Fibroblast of mammary gland (primary cell): ENCODE measurements at places on chromosomes 7 and 10.

DNA sequence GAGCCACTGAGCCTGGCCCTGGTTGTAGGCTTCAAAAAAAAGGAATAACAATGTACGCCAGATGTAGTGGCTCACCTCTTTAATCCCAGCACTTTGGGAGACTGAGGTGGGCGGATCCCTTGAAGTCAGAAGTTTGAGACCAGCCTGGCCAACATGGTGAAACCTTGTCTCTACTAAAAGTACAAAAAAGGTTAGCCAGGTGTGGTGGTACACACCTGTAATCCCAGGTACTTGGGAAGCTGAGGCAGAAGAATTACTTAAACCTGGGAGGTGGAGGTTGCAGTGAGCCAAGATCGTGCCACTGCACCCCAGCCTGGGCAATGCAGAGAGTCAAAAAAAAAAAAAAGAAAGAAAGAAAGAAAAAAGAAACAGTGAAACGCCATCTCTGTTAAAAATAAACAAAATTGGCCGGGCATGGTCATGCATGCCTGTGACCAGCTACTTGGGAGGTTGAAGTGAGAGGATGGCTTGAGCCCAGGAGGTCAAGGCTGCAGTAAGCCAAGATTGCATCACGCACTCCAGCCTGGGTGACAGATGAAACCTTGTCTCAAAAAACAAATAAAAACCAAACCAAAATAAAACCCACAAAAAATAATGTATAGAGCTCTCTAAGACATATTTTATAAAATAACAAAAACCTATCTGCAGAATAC lies 4.7 kb upstream of the KLHDC10 start:
- DNase-seq: peak; percentile 54

DNA sequence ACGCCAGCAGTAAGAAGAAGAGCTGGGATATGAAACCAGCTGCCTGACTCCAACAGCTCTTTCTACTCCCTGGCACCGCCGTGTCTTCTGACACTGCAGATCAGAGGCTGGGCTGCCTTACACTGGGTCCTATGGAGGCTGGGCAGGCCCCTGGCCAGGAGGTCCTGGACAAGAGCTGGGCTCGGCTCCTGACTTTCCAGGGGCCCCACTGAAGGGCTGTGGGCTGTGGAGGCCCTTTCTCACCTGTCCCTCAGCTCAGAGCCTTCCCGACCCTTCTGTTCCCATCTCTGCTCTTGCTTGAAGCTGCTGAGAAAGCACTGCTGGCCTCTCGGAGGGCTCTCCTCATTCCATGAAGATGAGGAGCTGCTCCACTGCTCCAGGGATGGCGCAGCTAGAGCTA lies 85.9 kb upstream of the UNC5B start:
- no peak for DNase-seq

- DNase-seq: no peak
Measured at GRCh38 chr7:22653951-22654350, 73.0 kb upstream of the IL6 start.

DNA sequence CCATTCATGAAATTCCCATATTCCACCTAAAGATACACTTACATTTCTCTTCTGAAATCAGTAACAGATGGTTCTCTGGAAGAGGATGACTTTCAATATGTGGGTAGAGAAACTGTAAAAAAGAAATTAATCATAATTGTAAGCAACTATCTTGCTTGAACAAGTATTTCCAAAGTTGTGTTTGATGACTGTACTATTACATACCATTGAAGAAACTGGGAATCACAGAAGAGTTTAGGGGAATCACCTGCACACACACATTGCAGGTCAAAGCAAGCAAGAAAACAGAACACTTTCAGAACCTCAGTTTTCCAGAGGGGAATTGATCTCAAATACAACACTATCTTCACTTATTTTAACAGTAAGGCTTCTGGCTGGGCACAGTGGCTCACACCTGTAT lies 33.6 kb downstream of the GSAP start:
- DNase-seq: no peak

DNA sequence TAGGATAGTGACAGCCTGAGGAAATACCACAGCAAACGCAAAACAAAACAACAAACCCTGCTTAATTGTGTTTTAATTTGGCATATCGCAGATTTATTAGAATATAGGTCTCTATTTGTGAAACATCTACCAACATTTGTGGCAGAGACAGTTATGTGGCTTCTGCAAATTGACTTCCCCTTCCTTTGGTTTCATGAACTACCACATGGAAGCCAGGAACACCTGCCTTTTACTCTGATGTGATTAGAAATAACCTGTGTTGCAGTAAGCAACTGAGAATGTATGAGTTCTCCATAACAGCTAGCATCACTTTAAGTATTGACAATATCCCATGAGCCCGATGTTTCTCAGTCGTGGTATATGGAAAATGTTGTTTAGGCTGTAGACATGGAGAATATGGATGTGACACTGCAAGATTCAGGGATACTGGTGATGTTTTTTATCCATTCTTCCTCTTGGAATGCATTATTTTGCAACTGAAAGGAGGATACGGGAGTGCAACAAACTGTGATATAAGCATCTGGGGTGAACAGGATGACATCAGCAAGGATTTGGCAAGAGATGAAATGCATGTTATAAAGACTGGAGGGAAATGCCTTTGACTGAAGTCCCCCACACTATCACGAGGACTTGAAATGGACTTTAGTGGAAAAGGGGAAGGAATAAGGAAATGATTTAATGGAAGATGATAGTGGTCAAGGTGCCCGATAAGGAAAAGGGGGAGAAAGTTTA lies 95.9 kb downstream of the CUBN start:
- DNase-seq: peak; percentile 72

- no peak for DNase-seq
Measured at GRCh38 chr10:115998301-115998700, 274.7 kb downstream of the GFRA1 start.

DNA sequence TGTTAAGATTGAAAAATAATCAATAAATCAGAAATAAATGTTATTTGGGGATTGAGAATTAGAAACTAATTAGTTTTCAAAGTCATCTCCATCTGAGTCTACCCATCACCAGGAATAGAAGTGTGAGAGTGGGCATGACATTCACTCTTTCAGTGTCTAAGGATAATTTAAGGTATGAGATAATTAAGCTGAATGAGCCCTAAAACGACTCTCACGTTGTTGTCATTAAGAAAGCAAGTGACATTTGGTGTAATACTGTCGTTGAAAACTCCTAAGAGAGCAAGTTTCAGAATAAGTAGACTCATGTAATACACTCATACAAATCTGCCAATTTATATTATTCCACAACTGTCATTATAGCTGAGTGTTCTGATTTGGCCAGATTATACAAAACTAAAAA lies 7.1 kb downstream of the AGMO start:
- no peak for DNase-seq

GRCh38 chr7:155581107-155581830 lies 34.9 kb upstream of the CNPY1 start:
- no peak for DNase-seq

GRCh38 chr10:44965651-44966097 lies 6.1 kb downstream of the RASSF4 start:
- DNase-seq: no peak

GRCh38 chr10:69951658-69952057 lies 101.0 kb upstream of the MACROH2A2 start:
- DNase-seq: no peak

GRCh38 chr7:155362380-155363145 lies 64.9 kb downstream of the INSIG1 start:
- DNase-seq: no peak

DNA sequence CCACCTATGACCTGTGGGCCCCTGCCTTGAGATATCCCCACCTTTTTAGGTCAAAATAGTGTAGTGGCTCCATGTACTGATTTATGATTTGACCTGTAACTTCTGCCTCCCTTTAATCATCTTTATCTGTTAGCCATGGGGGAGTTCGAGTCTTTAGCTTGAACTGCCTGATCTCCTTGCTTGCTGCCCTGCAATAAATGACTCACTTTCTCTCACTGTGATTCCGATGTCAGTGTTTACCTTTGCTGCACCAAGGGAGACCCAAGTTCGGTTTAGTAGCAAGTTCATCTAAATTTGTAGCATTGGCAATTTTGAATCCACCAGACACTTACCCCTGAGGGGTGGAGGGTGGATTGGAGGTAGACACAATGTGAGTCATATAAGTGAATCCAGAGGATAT lies 814.6 kb upstream of the AUTS2 start:
- DNase-seq: no peak

DNA sequence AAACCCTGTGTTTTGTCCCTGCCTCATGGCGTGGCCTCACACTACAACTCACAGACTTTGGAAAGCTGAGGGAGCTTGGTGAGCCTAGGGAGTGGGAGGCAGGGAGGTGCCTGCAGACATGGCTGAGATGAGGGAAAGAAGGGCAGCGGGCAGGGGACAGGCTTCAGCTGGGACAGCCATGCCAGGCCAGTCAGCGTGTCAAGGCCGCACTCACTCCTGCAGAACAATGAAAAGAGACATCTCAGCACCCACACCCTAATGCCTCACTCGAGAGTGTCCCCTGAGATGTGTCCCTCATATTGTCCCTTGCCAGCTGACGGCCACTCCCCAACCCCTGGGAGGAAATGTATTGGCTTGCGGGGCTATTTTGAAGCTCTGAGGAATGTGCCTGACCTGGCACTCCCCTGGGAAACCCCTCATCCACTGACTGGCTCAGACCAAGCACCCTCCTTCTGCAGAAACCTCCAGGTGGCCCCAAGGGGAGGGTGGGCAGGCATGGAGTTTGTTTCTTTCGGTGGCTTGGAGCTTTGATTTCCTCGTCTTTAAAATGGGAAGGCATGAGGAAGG lies 31.6 kb downstream of the SH3PXD2A start:
- no peak for DNase-seq

GRCh38 chr10:11612021-11613001 lies 861 bp upstream of the USP6NL start:
- DNase-seq: no peak

GRCh38 chr7:42381161-42381560 lies 144.2 kb upstream of the GLI3 start:
- DNase-seq: no peak

DNA sequence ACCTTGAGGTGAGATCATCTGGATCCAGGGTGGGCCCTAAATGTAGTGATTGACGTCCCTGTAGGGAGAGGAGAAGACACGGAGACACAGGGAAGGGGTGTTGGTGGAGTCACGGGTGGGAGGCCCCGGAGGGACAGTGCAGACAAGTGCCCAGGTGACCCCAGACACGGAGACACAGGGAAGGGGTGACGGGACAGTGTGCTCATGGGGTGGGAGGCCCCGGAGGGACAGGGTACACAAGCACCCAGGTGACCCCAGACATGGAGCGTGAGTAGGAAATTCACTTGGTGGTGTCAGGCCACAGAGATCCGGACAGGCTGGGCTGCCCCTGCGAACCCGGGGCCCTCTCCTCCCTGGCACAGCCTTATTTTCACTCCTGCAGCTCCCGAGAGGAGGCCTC lies 176.9 kb downstream of the PTPRN2 start:
- no peak for DNase-seq

- no peak for DNase-seq
Measured at GRCh38 chr10:13717571-13717935, 130.8 kb downstream of the PRPF18 start.

GRCh38 chr7:103068414-103069403 lies 5.9 kb downstream of the FBXL13 start:
- no peak for DNase-seq

DNA sequence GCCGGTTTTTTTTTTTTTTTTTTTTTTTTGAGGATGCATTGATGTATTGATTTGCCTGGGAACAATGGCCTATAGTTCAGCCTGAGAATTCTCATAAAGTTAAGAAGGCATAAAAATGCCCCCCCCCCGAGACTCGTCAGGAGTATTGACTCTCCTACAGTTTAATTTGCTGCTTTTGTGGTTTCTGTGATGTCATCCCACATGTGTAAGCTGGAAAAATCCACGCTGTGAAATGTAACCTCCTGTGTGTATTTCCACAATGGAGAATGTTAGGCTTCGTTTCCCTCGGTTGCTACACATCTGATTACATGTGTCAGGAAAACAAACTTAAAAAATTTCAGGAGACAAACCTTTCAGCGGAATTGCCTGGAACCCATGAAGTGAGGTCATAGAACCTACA lies 117.9 kb downstream of the FANK1 start:
- peak; percentile 85 for DNase-seq

DNA sequence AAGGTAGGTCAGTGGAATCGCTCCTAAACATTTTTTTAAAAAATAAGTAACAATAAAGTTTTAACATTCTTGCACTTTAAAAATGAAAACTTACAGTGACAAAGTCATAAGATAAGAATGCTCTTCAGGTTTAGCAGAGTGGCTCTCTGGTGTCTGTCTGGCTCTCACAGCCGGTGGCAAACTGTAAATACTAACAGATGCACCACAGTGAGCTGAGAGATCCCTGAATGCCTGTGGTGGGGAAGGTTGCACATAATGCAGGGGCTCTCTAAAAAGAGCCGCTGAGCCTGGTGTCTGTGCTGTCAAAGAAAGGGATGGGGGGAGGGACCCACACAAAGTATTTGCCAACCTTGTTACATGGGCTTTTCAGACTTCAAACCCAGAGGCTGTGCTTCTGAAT lies 498.3 kb downstream of the CCSER2 start:
- no peak for DNase-seq
